Right atrium auricular region (tissue), 2 donors: ENCODE measurements at places on chromosomes 6 and 20.

DNA sequence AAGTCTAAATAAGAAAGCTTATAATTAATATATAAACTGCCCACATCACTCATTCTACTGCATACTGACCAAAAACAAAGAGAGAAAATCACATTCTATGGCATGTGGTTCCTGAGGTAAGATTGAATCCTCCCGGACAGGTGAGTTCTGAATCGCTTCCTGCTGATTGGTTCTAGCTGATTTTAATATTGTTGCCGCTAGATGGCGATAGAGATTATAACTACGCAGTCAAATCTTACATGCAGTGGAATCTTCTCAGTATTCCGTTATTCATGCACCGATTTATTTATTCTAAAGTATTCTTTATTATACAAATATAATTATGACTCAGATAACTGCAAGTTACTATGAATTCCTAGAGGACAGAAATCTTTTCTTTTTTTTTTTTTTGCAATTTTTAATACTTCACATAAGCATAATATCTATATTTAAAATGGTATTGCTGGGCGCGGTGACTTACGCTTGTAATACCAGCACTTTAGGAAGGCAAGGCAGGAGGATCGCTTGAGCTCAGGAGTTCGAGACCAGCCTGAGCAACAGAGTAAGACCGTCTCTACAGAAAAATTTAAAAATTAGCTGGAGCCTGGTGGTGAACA lies 24.2 kb upstream of the TMX4 start:
- DNase-seq, result no peak

- no peak for DNase-seq
Observed at GRCh38 chr20:63121749-63122405, 94.1 kb downstream of the YTHDF1 start.

DNA sequence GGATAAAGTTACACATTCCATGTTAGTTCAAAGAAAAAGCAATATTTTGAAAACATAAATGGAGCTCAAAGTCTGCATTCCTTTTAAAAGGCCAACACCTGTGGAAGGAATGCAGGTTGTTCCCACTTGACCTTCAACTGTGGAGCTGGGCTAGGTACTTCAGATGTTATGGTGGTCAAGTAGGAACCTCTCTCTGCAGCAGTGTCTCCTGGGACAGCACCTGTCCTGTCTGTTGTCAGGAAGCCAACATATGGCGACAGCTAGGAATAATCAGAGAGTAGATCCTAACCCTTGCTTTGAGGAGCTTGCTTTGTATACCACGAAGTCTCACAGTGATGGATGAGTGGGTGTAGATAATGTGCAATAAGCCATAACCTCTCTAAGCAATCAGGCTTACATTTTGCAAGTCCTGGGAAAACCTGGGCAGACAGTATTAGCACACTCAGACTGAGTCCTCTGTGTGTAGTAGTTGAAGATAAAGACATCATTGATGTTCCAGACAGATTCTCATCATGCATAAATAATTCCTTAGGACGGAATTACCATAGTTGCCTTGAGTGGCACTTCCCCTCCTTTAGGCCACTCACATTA lies 347.5 kb downstream of the PRL start:
- no peak for DNase-seq

DNA sequence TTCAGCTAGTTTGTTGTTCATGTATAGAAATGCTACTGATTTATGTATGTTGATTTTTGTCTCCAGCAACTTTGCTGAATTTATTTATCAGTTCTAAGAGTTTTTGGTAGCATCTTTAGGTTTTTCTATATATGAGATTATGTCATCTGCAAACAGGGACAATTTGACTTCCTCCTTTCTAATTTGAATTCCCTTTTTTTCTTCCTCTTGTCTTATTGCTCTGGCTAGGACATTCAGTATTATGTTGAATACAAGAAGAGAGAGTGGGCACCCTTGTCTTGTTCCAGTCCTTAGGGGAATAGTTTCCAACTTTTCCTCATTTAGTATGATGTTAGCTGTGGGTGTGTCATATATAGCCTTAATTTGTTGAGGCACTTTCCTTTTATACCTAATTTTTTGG lies 58.2 kb downstream of the CDH26 start:
- DNase-seq, result no peak

DNA sequence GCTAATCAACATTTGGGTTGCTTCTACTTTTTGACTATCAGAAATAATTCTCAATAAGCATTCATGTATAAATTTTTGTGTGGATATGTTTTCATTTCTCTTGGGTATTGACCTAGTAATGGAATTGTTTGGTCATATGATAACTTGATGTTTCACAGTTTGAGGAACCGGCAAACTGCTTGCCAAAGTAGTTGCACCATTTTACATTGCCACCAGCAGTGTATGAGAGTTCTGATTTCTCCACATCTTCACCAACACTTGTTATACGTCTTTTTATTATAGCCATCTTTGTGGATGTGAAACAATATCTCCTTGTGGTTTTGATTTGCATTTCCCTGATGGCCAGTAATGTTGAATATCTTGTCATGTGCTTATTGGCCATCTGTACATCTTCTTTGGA lies 42.6 kb upstream of the TGM2 start:
- DNase-seq, result no peak

GRCh38 chr6:2810092-2810671 lies 31.5 kb downstream of the SERPINB1 start:
- no peak for DNase-seq

GRCh38 chr6:78511009-78511408 lies 356.3 kb upstream of the IRAK1BP1 start:
- no peak for DNase-seq

DNA sequence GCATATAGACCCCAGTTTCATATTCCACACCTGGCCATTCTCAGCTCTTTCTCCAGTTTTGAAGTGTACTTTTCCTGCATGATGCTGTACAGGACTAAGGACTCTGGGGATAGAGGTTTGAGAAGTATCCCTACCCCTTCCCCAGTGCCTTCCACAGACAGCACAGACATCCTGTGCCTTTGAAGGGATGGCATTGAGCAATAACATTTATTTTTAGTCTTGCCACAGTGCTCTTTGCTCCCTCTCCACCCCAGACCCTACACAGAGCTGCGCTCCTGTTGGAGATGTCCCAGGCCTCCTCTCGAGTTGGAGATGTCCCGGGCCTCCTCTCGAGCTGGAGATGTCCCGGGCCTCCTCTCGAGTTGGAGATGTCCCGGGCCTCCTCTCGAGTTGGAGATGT lies 275.8 kb downstream of the FARS2 start:
- no peak for DNase-seq

DNA sequence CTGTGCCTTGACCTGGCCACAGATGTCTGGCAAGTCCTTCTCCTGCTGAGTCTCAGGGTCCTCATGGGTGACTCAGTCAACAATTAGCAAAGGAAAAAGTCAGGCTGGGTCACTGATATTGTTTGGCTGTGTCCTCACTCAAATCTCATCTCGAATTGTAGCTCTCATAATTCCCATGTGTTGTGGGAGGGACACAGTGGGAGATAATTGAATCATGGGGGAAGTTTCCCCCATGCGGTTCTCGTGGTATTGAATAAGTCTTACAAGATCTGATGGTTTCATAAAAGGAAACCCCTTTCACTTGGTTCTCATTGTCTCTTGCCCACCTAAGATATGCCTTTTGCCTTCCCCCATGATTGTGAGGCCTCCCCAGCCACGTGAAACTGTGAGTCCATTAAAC lies 45.7 kb downstream of the PREX1 start:
- no peak for DNase-seq

GRCh38 chr20:30284281-30284905 lies 973.1 kb upstream of the DEFB115 start:
- no peak for DNase-seq

- DNase-seq, result no peak
Observed at GRCh38 chr6:157514659-157515496, 133.9 kb downstream of the ZDHHC14 start.

GRCh38 chr20:40848526-40848925 lies 159.5 kb upstream of the MAFB start:
- no peak for DNase-seq

DNA sequence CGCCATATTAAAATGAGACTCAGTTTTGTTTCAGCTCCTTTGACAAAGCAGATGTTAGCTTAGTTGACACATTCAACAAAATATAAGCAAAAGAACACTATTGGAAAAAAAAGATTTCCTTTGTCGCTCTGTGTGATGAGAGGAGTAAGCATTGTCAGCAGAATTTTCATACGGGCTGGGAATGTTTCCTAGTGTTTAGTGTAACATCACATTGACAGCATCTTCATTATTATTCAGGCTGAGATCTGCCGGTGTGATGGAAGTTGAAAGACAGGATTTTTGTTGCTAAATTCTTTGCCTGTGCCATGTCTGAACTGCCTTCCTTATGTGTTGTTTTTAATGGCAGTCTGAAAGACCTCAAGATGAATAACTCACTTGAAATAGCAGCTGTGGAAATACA lies 49.1 kb downstream of the GRM1 start:
- no peak for DNase-seq

GRCh38 chr20:62792940-62793756 lies 3.1 kb upstream of the MRGBP start:
- DNase-seq, result no peak

DNA sequence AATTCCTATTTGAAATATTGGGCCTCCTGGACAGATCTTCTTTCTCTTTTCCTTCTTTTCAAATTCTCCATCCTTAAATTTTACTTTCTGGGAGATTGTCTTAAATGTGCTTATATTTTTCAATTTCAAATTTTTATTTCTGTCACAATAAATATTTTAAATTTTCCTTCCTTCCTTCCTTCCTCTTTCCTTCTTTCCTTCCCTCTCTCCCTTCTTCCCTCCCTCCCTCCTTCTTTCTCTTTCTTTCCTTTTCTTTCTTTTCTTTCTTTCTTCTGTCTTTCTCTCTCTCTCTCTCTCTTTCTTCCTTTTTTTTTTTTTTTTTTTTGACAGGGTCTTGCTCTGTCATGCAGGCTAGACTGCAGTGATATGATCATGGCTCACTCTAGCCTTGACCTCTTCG lies 16.7 kb upstream of the PNRC1 start:
- no peak for DNase-seq

GRCh38 chr6:32151863-32152768 lies at the start of gene PRRT1:
Gene PRRT1 (minus strand): TSS chr6:32151939. CDS start chr6:32151827, 112 bp downstream.
- DNase-seq, result no peak

DNA sequence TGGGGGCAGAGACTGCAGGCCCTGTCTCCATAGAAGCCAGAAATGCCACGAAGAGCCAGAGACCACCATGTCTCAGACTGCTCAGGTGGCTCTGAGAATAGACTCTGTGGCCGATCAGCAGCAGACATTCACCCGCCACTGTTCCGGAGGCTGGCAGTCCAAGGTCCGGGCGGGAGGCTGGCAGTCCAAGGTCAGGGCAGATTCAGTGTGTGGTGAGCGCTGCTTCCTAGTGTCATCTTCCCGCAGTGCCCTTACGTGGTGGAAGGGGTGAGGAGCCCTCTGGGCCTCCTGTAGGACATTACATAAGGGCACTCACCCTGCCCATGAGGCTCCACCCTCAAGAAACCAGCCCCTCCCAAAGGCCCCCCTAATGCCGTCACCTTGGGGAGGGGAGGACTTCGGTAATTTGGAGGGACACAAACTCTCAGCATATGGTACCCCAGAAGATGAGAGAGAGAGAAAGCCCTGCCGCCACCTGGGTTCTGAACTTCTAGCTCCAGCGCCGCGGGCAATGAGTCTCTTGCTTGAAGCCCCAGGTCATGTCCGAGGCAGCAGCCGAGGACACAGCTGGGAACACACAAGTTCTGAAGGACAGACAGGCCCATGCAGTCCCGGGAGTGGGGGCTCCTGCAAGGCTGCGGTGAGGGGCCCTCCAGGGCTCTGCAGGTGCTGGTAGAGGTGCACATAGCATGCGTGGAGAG lies 36.4 kb downstream of the DACT2 start:
- no peak for DNase-seq

DNA sequence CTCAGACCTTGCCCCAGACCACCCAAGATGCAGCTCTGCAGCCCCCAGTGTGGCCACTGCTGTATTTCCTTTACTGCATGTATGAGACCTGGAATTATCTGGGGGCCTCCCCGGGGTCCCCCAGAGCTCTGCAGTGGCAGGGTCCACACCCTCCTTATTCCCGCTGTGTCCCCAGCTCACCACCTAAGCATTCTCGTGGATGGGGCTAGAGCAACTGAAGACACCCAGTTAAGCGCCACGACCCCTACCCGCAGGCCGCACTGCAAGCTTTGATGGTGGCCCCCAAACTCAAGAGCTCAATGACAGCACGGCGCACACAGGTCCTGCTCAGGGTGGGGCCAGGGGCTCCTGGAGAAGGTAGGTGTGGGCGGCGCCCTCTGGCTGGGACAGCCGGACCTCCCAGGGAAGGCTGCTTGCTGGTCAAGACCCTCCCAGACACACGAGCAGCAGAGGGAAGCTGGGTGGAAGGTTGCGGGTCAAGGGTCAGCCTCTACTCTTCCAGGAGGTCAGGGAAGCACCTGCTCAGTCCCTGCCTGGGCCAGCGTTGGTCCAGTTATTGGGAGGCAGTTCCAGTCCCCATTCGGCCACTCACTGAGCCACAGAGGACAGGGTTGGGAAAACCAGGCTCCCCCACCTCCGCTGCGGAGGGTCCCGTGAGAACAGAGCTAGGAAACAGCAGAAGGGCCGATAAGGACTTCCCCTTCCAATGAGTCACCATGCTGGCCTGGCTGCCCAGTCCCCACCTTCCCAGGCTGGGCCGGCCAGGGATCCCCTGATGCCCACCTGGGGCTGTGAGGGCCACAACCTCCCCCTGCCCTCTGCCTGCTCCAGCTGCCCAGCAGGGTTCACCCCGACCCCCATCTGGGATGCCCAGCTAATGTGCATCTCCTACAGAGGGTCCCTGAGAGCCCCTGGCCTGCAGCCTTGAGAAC lies 2.9 kb downstream of the LAMA5 start:
- DNase-seq, result no peak

DNA sequence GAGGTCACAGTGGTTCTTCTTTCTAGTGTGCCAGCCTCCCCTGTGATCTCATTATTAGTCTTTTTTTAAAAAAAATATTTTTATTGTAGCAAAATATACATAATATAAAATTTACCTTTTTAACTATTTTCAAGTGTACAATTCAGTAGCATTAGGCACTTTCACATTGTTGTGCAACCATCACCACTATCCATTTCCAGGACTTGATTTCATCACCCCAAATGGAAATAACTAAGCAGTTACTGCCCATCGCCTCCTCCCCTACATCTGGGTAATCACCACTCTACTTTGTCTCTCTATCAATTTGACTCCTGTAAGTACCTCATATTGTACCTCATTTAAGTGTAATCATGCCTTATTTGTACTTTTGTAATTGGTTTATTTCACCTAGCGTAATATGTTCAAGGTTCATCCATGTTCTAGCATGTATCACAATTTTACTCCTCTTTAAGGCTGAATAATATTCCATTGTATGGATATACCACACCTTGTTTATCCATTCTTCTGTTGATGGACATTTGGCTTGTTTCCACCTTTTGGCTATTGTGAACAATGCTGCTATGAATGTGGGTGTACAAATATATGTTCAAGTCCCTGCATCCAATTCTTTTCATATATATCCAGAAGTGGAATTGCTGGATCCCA lies 68.6 kb upstream of the FYN start:
- no peak for DNase-seq

GRCh38 chr20:35883778-35884540 lies 70.3 kb downstream of the SCAND1 start:
- peak; percentile 92 for DNase-seq

GRCh38 chr6:80638213-80639055 lies 532.0 kb downstream of the BCKDHB start:
- DNase-seq, result peak; percentile 63
